ENCODE measurements at places on chromosomes 7 and 10.

GRCh38 chr7:45136106-45137060 is 21.2 kb upstream of the RAMP3 start:
- peak; percentile 12 for DNase-seq

DNA sequence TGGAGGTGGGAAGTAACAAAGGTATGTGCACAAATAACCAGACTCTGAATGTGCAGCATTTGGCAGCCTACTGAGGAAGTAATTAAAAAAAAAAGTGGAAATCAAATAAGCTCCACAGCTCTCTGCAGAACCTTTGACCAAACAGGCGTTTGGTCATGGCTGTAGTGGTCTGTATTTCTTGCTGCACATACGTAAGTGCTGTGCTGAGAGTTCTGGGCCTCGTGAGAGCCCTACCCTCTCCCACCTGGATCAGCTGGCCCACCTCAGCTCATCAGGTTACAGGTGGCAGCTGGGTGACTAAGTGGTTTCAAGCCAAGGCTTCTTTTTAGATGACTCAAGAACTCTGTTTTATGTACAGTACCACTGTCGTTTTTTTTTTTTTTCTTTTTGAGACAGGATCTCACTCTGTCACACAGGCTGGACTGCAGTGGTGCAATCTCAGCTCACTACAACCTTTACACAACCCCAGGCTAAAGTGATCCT is 178.2 kb upstream of the KLF6 start:
- no peak for DNase-seq

- DNase-seq = no peak
These were observed 32.6 kb upstream of the AFAP1L2 start for GRCh38 chr10:114436941-114437340.

- DNase-seq = no peak
These were observed 53.3 kb upstream of the KCTD7 start for GRCh38 chr7:66575398-66575797.

DNA sequence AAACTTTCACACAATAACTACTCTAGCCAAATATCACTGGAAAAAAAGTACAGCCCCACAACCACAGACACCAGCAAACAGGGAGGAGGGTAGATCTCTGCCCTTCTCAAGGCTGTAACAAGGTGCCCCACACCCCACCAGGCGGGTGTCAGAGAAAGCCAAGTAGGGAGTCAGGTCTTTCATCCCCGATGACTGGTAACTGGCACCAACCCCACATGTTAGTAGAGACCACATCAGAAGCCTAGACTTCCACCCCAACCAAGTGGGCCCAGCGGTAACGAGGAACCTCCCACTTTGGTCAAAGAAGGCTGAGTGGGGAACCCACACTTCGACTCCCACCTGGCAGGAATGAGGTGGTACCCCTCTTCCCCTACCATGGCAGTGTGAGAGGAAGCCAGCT is 16.4 kb upstream of the RUFY2 start:
- DNase-seq = no peak

Measured in stimulated activated CD8-positive, alpha-beta memory T cell treated with anti-CD3 and anti-CD28 coated beads, Interleukin-15, amount 100 ng/mL, for 24 hours (primary cell).